ENCODE measurements at places on chromosomes 12 and 14.

DNA sequence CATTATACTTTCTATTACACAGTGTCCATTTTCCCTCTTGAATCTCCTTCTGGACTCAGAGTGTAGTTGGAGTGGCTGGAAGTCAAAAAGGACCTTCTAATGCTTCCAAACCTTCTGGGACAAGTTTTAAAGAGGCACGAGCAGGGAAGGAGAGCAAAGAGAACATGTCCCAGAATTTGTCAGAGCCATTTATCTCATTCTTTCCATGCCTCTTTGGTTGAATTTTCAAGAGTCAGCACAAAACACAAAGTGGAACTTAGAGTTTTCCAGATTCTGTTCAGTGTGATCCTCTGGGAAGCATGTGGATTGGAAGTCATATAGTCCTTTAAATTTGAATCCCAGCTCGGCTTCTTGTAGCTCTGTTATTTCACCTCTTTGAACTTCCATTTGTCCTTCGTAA is 138.2 kb upstream of the PWP1 start:
- DNase-seq = no peak

DNA sequence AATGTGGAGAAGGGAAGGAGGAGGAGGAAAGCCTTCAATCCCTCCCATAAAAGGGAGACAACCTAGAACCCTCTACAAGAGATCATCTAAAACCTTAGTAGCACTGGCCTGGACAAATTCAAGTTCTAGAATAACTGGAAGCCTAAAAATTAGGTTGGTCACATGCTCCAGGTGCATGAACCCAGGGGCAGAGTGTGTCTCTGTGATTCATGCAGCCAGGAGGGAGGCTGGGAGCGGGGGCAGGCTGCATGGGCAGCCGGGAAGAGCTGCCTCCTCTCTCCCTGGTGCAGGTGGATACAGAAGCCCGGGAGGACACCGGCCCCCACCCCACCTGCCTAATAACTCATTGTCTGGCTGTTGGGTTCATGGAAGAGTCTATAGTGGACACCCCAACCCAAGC is 38.6 kb downstream of the CCDC85C start:
- DNase-seq = no peak

- DNase-seq = no peak
Measured at GRCh38 chr12:130863298-130863697, 8.6 kb upstream of the RAN start.

DNA sequence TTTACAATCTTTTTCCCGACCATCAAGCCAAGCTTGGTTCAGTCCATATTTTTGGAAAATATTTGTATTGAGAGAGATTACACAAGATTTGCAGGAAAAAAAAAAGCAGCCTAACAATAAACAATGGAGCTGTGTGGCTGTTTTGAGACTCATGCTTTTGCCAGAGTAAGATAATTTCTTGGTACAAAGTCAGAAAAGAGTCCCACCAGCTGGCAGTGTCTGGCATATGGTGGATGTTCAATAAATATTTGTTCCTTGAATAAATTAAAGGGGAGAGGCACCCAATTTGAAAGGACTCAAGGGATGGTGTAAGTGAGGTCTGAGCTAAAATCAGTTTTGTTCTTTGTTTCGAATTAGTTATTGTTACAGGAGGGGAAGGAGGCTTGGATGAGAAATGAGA is 78.1 kb upstream of the RPH3A start:
- DNase-seq = no peak

GRCh38 chr12:2035431-2036055 is 17.2 kb upstream of the CACNA1C start:
- no peak for DNase-seq

DNA sequence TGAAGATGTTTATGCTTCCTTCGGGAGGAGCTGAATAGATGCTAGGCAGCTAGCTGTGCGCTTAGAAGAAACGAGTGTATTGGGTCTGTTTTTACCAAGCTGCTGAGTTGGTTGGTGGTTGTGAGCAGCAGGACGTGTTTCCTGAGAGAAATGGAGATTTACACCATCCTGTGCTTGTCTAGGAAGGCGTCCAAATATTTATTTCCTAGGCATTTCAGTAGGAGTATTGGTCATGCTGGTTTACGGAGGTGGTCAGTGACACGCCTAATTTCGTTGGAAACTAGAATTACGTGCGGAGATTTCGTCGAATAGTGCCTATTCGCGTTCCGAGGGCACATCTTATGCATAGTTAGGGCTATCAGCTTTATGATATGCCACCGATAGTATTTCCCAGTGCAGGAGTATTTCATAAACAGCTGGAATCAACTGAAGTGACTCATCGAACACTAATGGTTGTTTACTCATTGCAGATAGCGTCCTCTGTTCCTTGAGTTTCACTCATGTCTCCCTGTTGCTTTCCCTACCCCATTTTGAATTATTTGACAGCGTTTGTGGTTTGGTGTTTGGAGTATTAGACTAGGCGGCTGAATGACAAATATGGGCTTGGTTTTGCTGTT is 780 bp downstream of the TBC1D15 start:
- no peak for DNase-seq

All from T-helper 9 cell (primary cell).